ENCODE measurements at places on chromosomes 16 and 17.

GRCh38 chr17:67107171-67107570 lies 62.8 kb downstream of the CACNG1 start:
- DNase-seq, result no peak

- no peak for DNase-seq
Measured at GRCh38 chr17:28407974-28408306, 1.9 kb upstream of the SLC46A1 start.

GRCh38 chr16:24855678-24856077 lies 9.9 kb downstream of the SLC5A11 start:
- DNase-seq, result peak; percentile 59

GRCh38 chr17:40474419-40475002 lies 26.9 kb downstream of the TNS4 start:
- DNase-seq, result peak; percentile 40

DNA sequence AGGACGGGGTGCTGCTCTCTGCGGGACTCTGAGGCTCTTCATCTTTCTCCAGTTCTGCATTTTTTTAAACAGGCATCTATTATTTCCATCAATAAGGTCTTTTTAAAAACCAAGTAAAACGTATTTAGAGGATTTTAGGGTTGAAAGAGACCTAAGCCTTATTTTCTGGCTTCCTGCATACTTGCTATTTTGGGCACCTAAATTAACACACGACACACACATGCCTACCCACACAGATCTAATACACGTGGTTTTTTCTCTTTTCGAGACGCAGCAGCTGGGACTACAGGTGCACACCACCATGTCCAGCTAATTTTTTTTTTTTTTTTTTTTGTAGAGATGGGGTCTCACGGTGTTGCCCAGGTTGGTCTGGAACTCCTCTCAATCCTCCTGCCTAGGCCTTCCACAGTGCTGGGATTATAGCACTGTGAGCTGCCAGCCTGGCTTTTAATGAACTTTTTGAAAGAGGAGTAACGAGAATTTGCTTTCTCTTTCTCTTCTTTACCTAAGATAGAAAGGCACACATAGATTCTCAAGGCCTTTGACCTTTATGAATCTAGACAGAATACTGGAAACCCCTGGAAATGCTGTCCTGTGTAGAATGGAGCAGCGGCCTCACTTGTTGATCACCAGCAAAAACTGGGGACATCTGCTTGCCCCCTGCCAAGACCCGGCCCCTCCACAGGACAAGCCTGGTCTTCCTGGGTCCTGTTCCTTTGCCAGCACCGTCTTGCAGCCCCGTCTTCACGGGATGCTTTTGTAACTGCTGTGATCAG lies 13.8 kb downstream of the DNAAF8 start:
- no peak for DNase-seq

DNA sequence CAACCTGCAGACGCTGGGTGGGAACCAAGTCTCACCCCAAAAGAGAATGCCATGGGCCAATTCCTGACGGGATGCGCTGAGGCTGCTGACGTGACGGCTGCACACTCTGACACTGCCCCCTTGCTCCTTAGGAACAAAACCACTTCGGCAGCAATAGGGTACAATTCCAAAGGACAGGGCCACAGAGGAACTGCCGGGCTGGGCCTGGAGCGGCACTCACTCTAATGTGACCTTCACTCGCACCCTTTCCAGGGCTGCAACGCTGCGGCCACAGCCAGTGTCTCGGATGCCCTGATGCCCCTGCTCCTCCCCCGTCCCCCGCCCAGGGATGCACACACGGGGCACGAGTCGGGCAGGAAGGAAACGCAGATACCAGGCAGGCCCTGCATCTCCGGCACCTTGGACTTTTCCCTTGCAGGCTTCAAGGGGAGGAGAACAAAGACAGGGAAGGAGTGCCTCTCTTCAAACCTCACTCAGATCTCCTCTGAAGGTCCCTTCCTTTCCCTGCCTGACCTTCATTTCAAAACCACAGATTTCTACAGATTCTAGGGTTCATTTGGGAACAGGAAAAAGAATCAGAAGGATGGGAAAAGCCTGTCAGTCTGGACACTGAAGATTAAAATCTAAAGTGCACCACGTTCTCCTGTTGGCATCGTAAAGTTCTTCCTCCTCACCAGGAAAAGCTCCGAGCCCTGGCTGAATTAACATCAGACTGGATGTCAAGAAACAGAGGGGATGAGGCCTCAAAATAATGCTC lies 2.3 kb downstream of the PITPNA start:
- DNase-seq, result no peak

DNA sequence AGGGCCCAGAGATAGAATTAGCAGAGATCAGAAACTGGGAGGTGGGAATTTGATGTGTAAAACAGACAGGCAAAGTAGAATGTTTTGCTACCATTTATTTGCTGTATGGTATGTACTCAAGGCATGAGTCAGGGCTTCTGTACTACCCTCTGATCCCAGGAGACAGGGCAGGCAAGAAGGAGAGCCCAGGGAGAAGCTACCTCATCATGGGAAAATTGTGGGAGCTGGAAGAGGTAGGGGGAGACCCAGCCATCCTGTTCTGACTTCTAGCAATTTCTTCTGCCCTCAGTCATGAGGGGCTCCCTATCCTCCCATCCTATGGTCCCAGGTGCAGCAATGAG lies 1.7 kb upstream of the PIGS start:
- no peak for DNase-seq

DNA sequence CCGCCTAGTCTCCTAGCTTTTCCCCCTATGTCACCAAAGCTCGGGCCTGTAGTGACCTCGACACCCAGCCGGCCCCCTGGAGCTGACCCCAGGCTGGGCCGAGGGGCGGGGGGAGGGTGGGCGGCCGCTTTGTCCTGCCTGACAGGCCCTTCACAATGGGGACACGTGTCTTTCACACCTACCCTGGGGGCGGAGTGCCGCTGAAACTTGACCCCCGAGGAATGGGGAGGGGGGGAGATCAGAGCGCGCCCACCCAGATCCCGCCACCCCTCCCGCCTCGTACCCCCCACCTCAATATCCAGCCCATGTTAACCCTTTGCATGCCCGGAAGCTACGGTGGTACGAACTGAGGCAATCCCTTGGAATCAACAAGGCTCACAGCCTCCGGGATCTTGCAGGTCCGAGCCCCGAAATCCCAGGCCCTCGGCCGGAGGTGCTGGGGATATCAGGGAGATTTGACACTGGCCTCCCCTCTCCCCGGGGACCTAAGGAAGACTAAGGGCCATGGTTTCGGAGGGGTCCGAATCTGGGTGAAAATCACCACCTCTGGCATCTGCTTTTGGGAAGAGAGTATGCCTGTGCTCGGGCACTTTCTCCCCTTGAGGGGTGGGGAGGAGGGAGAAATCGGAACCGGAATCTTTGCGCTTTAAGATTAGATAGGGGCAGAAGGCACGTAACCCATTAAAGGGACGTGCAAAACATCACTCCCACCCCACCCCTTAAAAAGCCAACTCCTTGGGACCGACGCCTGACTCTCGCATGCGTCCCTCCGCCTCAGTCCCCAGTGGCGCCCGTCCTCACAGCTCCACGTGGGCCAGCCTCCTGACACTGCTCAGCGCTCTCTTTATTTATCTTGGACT lies 2.6 kb downstream of the NOG start:
- DNase-seq, result peak; percentile 20

- DNase-seq, result peak; percentile 24
Measured at GRCh38 chr17:19533718-19534561, at the start of gene SLC47A1. SLC47A1 (plus strand) TSS chr17:19533854; CDS start chr17:19533940, 86 bp downstream.

GRCh38 chr17:61644800-61645774 lies 54.1 kb upstream of the NACA2 start:
- no peak for DNase-seq

All from iris pigment epithelial cell (primary cell).